ENCODE measurements at places on chromosomes 7 and 10.

DNA sequence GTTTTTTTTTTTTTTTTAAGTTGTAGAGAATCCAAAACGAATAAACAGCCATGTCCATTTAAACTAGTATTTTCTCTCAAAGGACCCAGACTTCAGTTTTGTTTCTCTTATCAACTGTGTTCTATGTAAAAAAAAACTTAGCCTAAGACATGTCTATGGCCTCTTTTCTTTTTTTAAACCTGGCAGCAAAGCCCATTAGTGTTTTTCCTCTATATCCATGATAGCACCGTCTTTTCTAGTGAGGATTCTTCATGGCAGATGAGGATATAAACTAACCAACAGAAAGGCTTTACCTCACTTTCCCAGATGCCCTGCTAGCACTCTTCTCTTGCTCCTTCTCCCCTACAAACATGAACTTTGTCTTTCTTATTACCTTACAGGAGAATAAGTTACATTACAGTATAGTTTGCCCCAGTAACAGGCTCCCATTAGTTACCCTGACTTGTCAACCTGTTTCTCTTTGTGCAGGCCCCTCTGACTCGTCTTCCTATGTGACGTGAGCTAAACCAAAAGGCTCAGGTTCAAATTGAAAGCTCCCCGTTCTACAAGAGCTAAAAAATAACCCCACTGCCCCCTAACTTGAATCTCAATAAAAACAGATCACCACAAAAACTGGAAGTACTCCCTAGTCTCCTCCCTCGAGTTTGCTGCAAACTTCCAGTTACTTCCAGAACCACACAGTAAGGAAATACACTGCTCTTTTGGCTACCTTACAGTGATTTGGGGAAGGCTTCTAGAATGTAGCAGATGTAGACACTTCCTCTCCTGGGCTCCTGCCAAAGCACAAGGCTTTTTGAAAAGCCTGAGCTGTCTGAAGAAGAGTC is 20.1 kb downstream of the P4HA1 start:
- DNase-seq: no peak

GRCh38 chr10:12974078-12974477 is 27.4 kb downstream of the CCDC3 start:
- DNase-seq: no peak

DNA sequence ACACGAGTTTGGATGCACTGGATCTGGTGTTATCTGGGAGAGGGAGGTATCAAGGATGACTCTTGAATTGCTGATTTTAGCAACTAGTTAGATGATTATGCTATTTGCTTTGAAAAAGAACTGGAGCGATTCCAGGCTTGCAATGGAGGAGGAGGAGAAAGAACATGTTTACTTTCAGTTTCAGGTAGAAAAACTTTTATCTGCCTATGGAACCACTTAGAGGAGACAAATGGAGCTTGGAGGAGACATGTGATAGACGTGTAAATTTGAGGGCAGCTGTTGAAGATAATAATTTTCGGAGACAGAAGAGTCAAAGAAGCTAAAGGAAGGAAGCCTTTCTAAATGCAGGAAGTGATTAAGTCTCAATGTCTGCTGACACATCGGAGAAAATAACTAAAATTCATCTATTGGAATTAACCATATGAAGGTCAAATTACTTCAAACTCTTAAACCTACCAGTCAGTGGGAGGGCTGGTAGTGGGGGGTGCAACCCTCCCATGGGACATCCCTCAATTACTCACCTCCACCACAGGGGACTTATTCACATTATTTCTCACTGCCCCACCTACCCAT is 56.4 kb upstream of the GNAI1 start:
- no peak for DNase-seq

DNA sequence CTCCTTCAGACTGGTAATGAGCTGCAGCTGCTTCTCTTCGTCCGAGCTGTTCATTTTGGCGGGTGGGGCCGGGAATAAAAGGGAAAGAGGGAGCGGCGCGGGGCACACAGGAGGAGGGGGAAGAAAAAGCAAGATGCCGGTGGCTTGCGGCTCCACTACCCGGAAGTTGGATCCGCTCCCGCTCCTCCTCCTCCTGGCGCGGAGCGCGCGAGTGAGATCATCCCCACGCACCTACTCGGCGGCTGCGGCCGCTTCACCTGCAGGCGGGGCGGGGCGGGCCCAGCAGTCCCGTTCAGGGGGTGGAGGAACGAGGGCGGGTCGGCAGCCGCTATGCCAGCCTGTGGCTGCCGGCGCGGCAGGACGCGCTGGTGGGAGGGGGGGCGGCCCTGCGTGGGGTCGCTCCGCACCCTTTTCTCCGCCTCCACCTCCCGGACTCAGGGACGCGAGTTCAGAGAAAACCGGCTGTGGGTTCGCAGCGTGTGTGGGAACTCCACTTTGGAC is at the start of gene SHTN1:
Gene SHTN1 (minus strand): TSS at position 162 of the 501 bp plus-strand sequence. CDS start 108 bp downstream, at position 54.
- no peak for DNase-seq

- no peak for DNase-seq
Observed at GRCh38 chr10:33100781-33101391, 142.9 kb upstream of the ITGB1 start.

- no peak for DNase-seq
Observed at GRCh38 chr10:119365773-119366599, 158.6 kb downstream of the GRK5 start.

DNA sequence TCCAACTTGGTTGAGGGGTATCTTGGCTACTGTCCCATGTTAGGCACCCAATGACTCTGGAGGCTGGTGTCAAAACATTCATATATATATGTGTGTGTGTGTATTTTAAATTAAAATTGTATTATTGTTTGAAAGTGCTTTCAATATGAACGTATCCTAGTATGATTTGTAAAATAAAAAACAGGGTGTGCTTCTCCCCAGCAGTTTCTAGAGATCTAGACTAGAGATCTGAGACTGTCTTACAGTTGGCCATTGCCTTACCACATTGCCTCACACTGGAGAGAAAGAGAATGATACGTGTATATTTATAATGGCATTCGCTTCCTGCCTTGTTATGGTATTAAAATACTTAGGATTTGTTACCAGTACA is 1.2 kb downstream of the BAG3 start:
- no peak for DNase-seq

- no peak for DNase-seq
Observed at GRCh38 chr10:69124563-69125268, 738 bp downstream of the VPS26A start.

DNA sequence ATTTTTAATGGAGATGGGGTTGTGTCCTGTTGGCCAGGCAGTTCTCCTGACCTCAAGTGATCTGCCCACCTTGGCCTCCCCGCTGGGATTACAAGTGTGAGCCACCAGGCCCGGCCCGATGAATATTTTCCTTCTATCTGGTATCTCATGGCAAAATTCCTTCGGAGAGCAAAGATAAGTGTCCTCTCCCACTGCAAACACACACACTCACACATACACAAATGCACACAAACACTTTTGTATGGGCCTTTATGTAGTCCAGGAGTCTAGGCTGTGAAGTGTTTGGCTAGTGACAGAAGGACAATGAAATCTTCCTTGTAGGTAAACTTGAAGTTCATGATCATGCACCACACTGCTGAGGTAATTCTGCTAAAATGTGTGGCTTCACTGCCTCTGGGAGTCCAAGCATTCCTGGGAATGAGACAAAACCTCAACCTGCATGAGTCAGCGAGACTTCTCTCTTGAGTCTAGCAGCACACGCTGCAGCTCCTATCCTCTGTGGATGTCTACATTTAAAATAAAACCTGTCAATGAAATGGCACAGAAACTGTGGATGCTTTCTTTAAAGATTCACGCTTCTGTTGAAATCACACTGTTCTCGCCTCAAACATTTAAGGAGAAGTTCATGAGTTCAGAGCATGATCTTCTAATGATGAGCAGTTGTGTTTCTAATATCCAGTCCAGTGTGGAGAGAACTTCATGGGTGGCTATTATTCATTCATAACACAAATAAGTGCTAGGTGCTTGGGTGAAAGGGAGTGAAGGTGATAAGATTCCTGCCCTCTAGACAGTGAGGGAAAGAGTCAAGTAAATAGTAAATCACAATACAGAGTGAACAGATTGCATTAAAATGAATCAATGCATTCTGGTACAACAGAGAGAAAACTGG is 96.5 kb downstream of the NRP1 start:
- DNase-seq: no peak

Measured in esophagus squamous epithelium (tissue), 5 donors.